Activated T-helper 17 cell treated with anti-CD3 and anti-CD28 coated beads, Interleukin-2, amount 50 U/mL, for 72 hours (primary cell): ENCODE measurements at places on chromosomes 6 and 20. TPM values are rescaled to one million over a fixed set of nuclear protein-coding genes. Genes with fewer than 3 reads are reported as not detected.

The CLPSL1 gene
- total RNA-seq, result not detected

The PRKN gene
- total RNA-seq, result 0.84 TPM

The SRXN1 gene
- 24.6 TPM for total RNA-seq

The ZC3H12D gene
- total RNA-seq, result 117 TPM

The KCNK5 gene
- total RNA-seq, result 6.1 TPM

The NT5DC1 gene
- total RNA-seq, result 37.5 TPM

The RAD21L1 gene
- not detected for total RNA-seq

The ABHD16B gene
- 0.19 TPM for total RNA-seq

The RIN2 gene
- not detected for total RNA-seq

The ULBP1 gene
- 0.48 TPM for total RNA-seq

The PRDM13 gene
- not detected for total RNA-seq

The DCDC2 gene
- total RNA-seq, result 0.11 TPM

The LGSN gene
- total RNA-seq, result 0.34 TPM

The HLA-DMB gene
- total RNA-seq, result 2.7 TPM

The PHACTR1 gene
- 1.5 TPM for total RNA-seq

The OOEP gene
- 1.0 TPM for total RNA-seq

The KIZ gene
- 10.5 TPM for total RNA-seq

The PLCB4 gene
- not detected for total RNA-seq

The SNAP25 gene
- 0.13 TPM for total RNA-seq

The METTL24 gene
- not detected for total RNA-seq
